GM23248 (cell line): ENCODE measurements at places on chromosomes 16 and 17. TPM values are rescaled to one million over a fixed set of nuclear protein-coding genes. Genes with fewer than 3 reads are reported as not detected.

The APPBP2 gene
- total RNA-seq, result 30.6 and 57.5 TPM in 2 replicates

DNA sequence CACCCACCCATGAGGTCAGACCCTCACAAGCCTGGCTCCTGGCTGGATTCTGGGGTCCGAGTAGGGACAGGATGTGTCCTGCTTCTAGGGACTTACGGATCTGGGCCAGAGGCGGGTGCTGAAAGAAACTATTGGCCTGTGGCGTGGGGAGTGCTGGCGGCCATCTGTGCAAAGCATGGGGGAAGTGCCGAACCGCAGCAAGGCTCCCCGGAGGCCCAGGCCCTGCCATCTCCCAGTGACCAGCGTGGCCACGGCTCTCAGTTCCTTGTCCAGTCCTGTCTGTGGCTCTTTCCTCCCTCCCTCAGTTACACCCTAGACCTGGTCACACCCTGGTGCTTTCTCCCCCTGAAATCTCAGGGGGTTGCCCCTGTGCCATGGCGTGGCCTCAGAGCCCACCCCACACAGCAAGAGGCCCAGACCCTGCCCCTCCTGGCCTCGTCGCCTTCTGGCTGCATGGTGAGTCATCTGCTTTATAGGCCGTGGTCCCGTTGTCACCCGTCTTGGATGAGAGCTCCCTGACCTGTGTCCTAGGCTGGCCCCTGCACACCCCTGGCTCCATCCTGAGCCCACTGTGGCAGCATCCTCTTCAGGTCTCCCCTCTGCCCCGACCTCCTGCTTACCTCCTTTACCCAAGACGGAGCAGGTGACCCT is 54.5 kb downstream of the PRMT7 start:
- DNase-seq, result no peak

DNA sequence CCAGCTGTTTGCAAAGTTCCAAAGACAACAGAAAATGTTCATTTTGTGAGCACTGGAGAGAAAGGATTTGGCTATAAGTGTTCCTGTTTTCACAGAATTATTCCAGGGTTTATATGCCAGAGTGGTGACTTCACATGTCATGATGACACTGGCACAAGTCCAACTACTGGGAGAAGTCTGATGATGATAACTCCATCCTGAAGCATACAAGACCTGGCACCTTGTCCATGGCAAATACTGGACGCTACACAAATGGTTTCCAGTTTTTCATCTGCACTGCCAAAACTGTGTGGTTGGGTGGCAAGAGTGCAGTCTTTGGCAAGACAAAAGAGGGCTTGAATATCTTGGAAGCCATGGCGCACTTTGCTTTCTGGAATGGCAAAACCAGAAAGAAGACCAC is 385.0 kb downstream of the CDH11 start:
- no peak for DNase-seq

The HSBP1 gene
- total RNA-seq, result 20.7 and 32.2 TPM in 2 replicates

DNA sequence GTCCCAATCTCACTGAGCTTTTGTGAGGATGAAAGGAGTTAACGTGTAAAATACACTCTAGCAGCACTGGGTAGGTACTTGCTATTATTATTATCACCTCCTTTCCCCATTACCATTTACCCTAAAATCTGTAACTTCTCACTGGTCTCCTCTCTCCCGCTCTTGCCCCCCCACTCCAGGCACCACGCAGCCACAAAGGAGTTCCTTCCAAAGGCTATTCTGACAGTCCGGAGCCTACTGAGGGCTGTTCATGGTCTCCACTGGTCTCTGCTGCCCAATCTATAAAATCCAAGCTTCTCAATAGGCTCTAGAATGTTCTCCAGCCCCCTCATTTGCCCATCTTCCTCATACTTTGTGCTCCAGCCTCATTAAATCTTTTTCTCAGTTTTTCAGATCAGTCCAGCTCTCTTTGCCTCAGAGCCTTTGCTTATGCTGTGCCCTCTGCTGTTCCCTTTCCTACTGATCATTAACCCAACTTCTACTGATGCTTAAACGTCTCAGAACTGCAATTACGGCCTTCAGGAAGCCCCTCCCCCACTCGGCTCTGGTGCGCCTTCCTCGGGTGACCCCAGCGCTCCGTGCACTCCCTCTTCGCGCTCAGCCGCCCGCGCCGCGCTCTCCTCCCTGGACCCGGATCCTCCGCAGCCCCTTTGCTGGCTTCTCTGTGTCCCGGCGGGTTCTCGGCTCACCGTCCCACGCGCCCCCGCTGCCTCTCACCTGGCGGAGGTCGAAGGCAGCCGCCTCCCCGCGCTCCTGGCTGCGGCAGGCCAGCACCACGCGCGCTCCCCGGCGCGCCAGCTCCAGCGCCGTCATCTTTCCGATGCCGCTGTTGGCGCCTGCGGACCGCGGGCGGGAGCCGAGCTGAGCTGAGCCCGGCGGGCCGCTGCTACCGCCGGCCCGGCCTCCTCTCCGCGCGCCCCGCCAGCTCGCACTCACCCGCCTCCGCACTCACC is 737 bp downstream of the DHRS13 start:
- peak; percentile 81 for DNase-seq

- no peak for DNase-seq
Measured at GRCh38 chr16:20878682-20879147, 21.4 kb downstream of the DCUN1D3 start.

DNA sequence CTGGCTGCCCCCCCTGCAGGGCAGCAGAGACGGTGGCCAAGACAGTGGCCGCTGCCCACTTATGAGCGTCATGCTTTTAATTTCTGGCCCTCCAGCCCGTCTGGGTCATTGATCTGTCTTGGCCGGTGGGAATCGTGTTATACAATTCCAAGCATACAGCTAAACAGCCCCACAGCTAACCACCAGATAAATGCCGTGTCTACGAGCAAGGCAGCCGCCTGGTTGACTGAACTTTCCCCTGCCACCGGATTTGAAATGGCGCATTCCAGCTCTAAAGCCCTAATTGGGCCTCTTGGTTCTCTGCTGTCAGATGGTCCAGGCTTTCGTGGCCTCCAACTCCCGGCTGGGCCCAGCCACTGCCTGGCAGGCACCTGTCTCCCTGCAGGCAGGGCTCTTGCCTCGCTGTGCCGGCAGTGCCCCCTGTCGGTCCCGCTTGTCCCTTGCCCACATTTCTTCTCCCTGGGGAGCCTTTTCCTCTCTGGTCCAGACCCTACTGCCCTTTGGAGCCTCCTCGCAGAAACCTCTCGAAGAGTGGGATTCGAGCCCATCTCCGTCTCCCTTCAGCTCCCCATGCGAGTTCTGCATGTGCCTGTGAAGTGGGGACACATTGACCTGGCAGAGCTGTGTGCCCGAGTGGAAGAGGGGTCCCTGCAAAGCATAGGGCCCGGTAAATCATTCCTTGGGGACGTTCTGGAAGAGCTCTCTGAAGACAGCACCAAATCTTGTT is 1.8 kb upstream of the RBFOX3 start:
- DNase-seq, result peak; percentile 58

The ADAD2 gene
- not detected in 2 replicates for total RNA-seq

GRCh38 chr17:59330053-59330942 is 1.2 kb upstream of the YPEL2 start:
- DNase-seq, result peak; percentile 38

The C1QTNF8 gene
- not detected in 2 replicates for total RNA-seq
